Skin of body (tissue), 3 donors: ENCODE measurements at places on chromosomes 7 and 10. TPM values are rescaled to one million over a fixed set of nuclear protein-coding genes. Genes with fewer than 3 reads are reported as not detected.
A peak's percentile ranks its signal among the peaks of the same experiment; 100 is the strongest.

PLCE1 gene
- 8.6 TPM for total RNA-seq

DNA sequence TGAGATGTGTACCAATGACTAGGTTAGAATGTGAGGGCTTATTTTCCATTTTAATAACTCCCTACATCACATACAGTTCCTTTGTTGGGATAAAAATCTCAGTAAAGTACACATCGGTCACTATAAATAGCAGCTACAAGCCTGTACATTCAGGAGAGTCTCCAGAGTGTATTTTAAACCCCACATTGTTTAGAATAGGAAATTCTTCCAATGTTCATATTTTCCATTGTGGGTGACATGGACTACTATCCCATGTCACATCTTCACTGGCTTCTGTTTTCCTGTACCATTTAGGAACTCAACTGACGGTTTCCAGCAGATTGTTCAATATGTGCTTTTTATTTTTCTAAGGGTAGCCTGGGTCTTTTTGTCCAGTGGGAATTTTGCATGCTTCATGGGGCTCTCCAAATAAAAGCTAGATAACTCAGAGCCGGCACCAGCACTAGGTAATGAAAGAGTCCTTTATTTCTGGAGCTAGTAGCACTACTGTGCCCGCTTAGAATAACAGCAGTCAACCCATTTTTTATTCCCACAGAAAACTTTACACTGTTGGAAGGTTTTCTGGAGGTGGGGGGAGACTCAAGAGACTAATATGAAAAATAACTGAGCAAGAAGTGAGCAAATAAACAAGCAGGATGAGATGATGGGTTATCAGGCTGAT, 100.5 kb downstream of the CALD1 start:
- DNase-seq, result peak; percentile 5

DNA sequence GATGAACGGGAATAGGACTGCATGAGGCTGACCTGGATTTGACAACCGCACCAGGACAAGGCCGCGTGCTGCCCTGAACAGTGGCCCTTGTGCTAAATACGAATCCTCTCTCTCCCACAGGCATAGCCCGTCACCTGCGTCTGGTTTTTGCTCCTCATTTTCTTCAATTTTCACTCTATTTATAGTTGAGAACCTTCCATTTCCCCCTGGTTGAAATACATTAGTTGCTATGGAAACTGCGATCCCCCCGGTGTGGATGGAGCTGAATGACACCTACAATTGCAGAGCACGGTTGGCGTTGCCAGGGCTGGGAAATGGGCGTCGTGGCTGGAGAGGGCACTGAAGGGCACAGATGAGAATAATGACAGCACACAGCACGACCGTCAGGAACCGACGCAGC, 158.6 kb upstream of the PITRM1 start:
- no peak for DNase-seq

SPDYE6 gene
- not detected for total RNA-seq

GRCh38 chr7:20270371-20270770, 53.2 kb upstream of the MACC1 start:
- DNase-seq, result no peak

DNA sequence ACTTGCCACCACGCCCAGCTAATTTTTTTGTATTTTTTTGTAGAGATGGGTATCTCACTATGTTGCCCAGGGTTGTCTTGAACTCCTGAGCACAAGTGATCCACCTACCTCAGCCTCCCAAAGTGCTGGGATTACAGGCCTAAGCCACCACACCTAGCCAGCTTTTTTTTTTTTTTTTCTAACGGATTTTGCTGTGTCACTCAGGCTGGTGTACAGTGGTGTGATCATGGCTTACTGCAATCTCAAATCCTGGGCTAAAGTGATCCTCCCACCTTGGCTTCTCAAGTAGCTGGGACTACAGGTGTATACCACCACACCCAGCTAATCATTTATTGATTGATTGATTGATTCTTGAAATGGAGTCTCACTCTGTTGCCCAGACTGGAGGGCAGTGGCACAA, 106.0 kb upstream of the TRIM24 start:
- no peak for DNase-seq

DYNC1I1 gene
- 1.1 TPM for total RNA-seq

GRCh38 chr10:114044247-114045135, 825 bp downstream of the ADRB1 start:
- no peak for DNase-seq
